Endothelial cell (in vitro differentiated cells): ENCODE measurements at places on chromosomes 7 and 10. TPM values are rescaled to one million over a fixed set of nuclear protein-coding genes. Genes with fewer than 3 reads are reported as not detected.

- peaks cover 6% of the 10 kb centered on the region for H3K27me3 ChIP-seq
- no peak overlapping the region for H3K27ac ChIP-seq
- peaks cover 65% of the 10 kb centered on the region for H3K36me3 ChIP-seq
These were observed 45.0 kb downstream of the MKI67 start for GRCh38 chr10:128081222-128081621.

DNA sequence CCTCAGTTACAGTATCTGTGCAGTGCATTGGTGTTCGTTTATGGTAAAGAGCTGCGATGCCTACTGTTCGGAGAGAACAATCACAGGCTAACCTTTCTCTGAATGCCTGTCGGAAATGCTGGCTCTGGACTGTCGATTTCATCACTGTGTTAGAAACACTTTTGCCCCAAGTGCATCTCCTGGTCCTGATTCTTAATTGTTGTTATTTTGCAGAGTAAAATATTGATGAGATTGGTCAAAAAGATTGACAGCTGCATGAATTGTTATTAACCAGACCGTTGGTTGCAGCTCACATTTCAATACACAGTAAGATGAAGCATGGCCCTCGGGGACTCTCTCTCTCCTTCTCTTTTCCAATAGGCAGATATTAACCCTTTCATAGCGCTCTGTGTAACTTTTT, 557.4 kb upstream of the ADARB2 start:
- H3K27ac ChIP-seq = no peak overlapping the region
- H3K36me3 ChIP-seq = peaks cover 4% of the 10 kb centered on the region
- H3K27me3 ChIP-seq = no peaks in the 10 kb centered on the region
- H3K4me3 ChIP-seq = no peak overlapping the region
- no peak for DNase-seq
- H3K4me1 ChIP-seq = peaks cover 5% of the 10 kb centered on the region

DNA sequence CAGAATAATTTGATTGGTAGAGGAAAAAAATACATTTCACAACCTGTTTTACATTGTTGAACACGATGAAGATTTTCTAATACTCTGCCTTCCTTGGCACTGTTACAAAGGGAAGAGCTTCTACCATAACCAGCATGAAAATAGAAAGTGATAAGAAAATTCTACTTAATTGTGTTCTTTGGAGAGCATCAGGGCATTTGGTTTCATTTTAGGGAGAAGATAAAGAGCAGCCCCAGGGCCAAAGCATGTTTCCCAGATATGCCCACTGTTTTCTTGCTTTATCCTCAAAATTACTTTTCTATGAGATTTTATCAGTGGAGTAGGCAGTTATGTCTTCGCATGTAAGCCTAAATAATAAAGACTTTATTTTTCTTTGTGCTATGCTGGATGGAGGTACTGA, 9.5 kb downstream of the CHRM2 start:
- no peak overlapping the region for H3K4me3 ChIP-seq
- H3K27me3 ChIP-seq = no peaks in the 10 kb centered on the region
- peaks cover 14% of the 10 kb centered on the region for H3K4me1 ChIP-seq

DNA sequence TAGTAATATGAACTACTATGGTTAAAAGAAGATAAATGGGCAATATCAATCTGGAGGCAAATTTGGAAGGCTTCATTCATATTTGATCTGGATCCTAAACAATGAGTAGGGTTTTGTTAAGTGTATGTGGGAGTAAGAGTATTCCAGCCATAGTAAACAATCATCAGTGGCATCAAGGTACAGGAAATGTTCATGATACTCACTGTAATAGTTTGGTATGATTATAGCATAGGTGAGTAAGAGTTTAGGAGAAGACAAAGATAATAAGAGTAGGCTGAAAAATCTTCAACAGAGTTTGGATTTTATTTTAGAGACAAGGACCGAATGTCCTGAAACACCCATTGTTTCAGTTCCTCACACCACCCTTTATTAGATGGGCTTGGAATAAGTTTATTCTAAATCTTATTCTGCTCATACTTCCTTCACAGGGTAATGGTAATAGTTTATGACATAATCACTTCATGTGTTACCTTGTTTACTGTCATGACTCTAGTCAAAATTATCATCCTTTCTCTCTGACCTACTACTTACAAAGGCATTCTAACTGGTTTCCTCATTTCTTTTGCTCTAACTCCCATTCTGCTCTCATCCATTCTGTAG, 38.9 kb downstream of the BRAF start:
- peaks cover 5% of the 10 kb centered on the region for H3K4me1 ChIP-seq
- H3K27ac ChIP-seq = no peak overlapping the region
- H3K36me3 ChIP-seq = no peaks in the 10 kb centered on the region
- DNase-seq = no peak

Gene IKZF1
- 3.1 TPM for total RNA-seq

Gene MMRN2
- total RNA-seq = 563 TPM

Gene CRYGN
- total RNA-seq = not detected

Gene SERPINE1
- 0.80 TPM for total RNA-seq

Gene CALN1
- 1.4 TPM for total RNA-seq
